Stimulated activated CD4-positive, alpha-beta T cell treated with anti-CD3 and anti-CD28 coated beads, Interleukin-12 subunit alpha, Interleukin-12 subunit beta, amount 100 ng/mL, for 24 hours (primary cell): ENCODE measurements at places on chromosomes 3 and 15.

DNA sequence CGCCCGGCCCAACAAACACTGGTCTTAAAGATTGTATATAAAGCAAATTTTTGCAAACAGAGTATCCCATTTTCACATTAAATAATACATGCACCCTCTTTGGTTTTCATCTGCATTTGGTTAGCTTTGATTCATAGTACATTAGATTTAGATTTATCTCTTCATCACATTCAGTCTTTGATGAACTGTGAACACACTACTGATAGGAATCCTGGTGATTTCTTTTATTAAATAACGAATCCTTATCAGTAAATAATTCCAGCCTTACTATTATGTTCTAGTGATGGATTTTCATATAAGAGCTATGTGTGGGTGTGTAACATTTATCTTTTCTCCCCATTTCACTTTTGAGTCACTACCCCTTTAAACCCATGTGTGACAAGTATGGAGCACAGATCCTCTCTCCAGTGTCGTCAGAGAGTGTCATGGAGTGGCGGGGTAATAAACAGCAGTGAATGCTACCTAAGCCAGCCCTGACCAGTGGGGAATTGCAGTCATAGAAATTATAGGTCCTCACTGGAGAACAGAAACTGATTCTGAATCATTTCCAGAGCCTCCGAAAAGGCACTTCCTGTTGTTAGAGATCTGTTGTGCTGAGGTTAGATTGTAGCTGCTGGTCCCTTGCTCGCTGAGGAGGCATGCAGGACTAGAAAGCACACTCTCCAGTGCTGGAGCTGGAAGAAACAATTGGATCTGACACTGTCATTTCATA is 22.0 kb downstream of the SLC7A14 start:
- no peak for DNase-seq

DNA sequence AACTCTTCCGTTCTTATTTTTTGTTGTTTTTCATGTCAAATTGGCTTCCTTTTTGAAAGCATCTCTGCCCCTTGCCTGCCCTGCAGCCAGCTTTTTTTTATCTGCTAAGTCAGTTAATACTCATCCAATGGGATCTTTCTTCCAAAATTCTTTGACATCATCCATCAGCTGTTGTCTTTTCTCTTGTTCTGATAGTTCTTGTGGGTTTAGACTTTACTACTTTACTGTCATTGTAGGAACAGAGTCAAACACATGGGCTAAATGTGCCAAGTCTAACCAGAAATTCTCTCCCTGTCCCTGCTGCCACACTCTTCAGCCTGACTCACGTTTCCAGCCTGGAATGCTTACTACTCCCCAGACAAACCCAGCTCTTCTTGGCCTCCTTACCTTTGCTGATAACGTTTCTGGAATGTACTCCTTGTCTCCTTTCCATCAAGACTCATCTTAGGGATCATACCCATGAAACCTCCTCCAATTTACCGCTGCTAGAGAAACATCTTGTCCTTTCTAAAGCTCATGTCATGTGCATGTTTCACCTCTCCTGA is 10.7 kb upstream of the VPS8 start:
- DNase-seq = no peak

DNA sequence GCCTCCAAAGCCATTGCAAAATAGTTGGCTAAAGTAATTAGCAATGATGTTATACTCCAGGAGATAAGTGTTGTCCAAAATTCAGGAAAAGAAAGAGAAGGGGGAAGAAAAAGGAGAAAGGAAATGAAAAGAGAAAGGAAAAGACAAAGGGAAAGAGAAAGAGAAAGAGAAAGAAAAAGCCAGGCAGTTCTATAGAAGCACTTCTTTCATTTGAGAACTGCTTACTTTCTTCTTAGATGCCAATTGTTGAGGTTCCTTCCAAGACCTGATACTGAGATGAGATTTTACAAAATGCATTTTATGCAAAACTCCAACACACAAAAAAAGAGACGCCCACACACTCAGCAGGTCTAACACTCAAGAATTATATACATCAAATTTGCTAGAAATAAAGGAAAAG is 298.4 kb downstream of the KCNH8 start:
- DNase-seq = no peak

DNA sequence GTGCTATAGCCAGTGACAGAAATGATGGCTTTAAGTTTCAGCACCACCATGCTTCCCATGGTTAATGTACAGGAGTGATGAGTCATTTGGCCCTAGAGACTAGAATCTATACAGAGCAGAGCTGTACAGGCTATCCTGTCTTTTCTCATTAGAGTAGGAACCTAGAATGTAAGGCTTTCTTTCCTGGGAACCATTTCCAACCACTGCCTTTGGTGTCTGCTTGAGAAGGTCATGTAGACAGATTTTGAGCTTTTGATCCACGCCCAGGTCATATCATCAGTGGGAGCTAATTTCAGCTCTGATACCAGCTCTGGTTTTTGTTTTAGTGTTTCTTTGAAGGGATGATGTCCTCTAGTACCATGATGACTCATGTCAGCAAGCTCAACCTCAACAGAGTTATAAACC is 543.1 kb downstream of the NTRK3 start:
- DNase-seq = no peak

DNA sequence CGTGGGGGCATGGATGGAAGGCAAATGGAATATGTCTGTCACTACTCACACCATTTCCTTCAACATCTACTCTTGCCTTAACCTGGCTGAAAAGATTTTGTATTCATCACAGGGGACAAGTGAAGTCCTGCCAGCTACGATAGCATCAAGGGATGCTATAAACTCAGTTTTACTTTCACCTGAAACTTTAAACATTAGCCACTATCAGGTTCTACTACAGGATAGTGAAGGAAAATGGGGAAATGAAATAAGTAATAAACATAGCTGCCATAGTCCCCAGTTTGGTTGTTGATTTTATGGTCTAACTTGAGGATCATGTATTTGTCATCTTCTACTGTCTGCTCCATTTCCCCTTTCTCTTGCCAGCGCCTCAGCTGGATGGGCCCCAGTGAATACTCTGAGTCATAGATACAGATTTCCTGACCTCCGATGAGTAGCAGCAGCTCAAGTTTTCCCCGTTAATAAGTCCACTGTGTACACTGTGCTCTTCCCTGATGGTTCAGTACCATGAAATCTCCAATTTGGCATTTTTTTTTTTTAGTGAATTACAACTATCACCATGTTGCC is 338.2 kb upstream of the SLCO3A1 start:
- DNase-seq = no peak

- DNase-seq = no peak
These were observed 21.9 kb downstream of the EHD4 start for GRCh38 chr15:41950489-41950888.

DNA sequence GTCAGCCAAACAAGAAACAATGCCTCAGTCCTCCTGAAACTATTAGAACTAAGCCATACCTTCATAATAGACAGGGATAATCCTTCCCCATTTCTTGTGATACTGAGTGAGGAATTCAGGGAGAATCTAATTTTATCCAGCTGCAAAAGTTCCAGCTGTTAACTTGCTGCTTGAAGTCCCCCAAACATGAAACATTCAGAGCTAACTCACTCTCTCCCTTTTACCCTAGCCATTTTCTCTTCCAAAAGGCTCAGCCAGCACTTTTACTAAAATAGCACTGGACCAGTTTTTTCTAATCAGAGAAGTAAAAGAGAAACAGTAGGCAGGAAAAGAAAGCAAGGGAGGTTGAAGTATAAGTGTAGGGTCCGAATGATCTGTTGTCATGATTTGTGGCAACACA is 268.1 kb downstream of the TAFA4 start:
- no peak for DNase-seq

DNA sequence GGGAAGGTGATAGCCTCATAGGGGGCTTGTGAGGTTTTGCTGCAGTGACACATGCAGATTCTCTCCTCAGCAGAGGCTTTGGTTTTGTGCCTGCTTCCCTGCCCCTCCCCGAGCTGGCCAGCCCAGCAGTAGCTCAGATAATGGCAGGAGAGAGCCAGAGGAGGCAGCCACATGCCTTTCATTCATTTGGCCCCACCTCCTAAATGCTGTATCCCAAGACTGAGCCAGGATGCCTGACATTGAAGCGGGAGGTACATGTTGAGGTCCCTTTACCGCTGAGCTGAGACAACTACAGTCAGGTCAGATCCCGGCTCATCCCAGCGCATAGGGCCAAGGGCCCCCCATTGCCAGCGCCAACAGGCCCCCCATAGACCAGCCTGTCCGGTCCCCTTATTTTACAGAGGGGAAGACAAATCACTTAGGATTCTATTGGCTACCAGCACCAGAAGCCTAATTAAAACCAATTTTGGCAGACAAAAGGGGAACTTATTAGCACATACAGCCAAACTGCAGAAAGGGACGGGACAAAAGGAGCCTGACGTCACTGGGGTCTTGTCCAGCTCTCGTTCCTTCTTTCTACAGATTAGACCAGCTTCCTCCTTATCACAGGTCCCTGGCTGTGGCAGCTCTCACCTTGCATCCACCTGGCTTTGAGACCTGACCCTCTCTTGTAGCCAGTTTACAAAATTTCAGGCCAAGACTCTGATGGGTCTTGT is 12.1 kb upstream of the POLG start:
- DNase-seq = no peak

GRCh38 chr15:42279234-42279723 is 6.0 kb upstream of the TMEM87A start:
- no peak for DNase-seq

DNA sequence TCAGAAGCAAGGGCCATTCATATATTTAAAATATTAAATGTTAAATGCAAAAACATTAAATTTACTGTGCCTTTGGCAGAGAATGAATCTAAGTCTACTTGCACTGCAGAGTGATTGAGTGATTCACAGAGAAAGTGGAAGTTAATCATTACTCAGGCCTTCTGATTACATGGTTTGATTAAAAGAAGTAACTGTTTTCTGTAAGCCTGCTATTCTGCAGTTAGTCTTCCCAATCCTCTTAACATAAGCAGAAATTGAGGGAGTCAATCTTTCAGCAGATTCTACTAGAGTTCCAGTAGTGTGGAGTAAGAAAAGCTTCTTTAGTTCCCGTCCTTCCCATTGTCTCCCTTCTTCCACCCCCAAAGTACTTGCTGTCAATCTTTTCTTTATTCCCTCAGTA is 1.5 kb downstream of the NLGN1 start:
- no peak for DNase-seq

DNA sequence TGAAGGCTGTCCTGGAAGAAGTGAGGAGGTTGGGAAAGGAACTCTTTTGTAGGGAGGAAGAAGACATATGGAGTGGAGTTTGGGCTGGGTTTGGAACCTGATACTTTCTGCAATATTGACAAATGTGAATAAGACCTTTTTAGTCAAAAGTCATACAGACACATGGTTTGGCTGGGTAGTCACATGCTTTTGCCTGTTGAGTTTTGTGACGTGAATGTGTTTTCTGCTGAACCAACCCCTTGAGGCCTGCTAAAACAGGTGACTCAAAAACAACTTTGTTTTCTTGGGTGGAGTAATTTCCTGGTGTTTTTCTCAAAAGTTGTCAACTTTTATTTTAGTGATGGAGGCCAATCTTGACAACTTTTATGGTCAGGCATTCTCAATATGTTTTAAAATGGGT is 39.4 kb upstream of the CCR4 start:
- no peak for DNase-seq

DNA sequence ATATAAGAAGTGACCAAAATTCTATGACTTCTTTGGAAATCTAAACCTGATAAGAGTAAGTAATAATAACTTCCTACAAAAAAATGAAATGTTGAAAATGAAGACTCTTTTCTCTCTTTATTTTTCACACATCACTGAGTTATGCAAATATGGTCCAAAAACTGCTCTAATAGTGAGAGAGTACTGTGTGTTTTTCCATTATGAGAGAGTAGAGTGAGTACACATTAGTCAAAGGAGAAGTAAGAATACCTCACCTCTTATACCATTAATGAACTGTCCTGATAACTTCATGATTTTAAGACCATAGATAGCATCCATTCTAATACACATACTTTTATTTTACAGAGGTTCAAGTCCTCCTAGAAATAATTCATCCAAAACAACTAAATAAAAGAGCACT is 1310.2 kb downstream of the SI start:
- DNase-seq = no peak

DNA sequence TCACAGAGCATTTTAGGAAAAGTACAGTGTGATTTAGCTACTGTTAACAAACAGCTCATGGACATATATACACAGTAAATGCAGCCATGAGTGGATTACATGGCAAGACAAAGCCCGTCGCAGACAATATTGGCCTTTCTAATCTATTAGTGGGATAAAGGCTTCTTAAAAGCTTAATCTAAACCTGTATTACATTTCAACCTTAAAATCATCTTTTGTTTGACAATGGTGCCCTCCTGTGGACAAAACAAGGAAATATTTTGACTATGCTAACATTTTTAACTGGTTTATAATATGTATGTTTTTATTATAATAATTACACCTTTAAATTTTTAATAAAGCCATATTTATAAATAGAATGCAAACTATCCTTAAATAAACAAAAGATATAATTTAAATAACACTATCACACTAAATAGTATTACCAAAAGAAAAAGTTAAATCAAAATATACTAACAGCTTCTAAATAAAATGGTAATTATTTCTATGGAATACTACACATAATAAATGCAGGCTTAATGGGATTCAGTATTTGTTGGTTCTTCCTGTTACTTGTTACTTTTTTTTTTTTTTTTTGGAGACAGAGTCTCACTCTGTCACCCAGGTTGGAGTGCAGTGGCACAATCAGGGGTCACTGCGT is 38.6 kb downstream of the TAFA4 start:
- no peak for DNase-seq

- no peak for DNase-seq
These were observed 690 bp downstream of the TP53BP1 start for GRCh38 chr15:43492266-43492665.
